ENCODE measurements at places on chromosomes 7 and 10.
A peak's percentile ranks its signal among the peaks of the same experiment; 100 is the strongest.

DNA sequence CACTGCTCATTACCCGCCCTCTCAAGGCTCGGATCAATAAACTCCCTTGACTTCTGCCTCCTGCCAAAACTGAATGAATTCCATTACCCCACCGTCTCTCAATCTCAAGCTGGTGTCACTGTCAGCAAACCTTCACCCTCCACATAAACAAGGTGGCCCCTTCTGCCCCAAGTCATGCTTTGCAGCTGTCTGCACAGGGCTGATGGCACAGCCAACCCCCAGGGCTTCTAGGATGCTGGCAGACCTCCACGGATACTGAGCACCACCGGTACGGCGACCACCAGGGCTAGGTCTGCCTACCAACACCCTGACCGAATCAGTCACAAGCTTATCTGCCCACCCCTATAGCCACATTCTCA lies 46.1 kb downstream of the PARD3 start:
- H3K4me3 ChIP-seq = peak overlapping the region; percentile 40
- no peak overlapping the region for H3K27ac ChIP-seq
- no peaks in the 10 kb centered on the region for H3K27me3 ChIP-seq

- H3K4me1 ChIP-seq = no peaks in the 10 kb centered on the region
- no peaks in the 10 kb centered on the region for H3K36me3 ChIP-seq
- peak overlapping the region; percentile 42 for H3K27ac ChIP-seq
- H3K4me3 ChIP-seq = no peak overlapping the region
- peak; percentile 17 for DNase-seq
Measured at GRCh38 chr7:131293018-131293417, 34.7 kb upstream of the MKLN1 start.

DNA sequence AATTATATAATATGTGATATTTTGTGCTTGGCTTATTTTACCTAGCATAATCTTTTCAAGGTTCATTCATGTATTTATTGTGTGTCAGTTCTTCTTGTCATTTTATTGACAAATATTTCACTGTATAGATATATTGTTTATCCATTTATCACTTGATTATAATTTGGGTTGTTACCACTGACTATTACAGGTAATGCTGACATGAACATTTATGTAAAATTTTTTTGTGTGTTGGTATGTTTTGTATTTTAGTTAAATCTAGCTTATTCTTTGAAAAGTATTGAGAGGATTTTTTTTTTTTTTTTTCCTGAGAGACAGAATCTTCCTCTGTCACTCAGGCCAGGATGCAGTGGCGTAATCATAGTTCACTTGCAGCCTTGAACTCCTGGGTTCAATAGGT lies 107.7 kb downstream of the MAPK8 start:
- no peaks in the 10 kb centered on the region for H3K4me1 ChIP-seq
- no peak overlapping the region for H3K27ac ChIP-seq
- peaks cover 8% of the 10 kb centered on the region for H3K36me3 ChIP-seq
- H3K4me3 ChIP-seq = no peak overlapping the region

DNA sequence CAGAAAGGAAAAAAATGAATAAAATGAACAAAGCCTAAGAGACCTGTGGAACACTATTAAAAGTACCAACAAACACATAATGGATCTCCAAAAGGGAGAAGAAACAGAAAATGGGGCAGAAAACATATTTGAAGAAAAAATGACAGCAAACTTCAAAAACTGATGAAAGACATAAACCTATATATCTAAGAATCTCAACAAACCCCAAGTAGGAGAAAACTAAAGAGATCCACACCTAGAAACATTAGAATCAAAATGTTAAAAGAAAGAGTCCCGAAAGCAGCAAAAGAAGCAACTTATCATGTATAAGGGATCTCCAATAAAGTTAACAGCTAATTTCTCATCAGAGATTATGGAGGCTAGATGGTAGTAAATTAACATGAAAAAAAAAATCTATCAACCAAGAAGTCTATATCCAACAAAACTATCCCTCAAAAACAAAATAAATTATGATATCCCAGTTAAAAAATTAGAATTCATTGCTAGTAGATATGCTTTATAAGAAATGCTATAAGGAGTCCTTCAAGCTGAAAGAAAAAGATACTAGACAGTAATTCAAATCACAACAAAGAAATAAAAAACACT lies 68.0 kb downstream of the DNAJC1 start:
- peaks cover 4% of the 10 kb centered on the region for H3K4me1 ChIP-seq
- H3K27me3 ChIP-seq = no peaks in the 10 kb centered on the region
- no peaks in the 10 kb centered on the region for H3K36me3 ChIP-seq
- H3K4me3 ChIP-seq = no peak overlapping the region
- no peak overlapping the region for H3K27ac ChIP-seq

- no peaks in the 10 kb centered on the region for H3K36me3 ChIP-seq
- no peaks in the 10 kb centered on the region for H3K27me3 ChIP-seq
Measured at GRCh38 chr7:104627516-104627915, 299.1 kb downstream of the LHFPL3 start.

GRCh38 chr7:65429642-65430343 lies 56.1 kb downstream of the ZNF92 start:
- H3K27ac ChIP-seq = no peak overlapping the region
- H3K4me3 ChIP-seq = no peak overlapping the region
- no peaks in the 10 kb centered on the region for H3K36me3 ChIP-seq
- H3K27me3 ChIP-seq = no peaks in the 10 kb centered on the region
- H3K4me1 ChIP-seq = no peaks in the 10 kb centered on the region
- no peak for DNase-seq

DNA sequence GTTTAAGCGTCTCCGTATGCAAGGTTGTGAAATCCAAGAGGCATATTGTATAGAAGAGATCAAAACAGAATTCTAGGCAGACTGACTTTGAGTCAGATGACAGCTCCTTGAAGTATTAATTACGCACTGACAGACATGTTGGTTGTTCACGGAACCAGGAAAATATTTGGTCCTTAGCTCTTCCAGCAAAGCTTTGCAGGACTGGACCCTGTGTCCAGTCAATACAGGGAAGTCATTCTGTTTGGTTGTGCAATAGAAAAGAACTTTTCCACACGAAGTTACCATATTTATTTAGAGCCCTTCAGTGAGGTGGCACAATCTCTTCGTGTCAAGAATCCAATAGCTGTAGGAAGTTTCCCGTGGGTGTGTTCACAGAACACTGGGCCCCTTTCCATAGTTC lies 205.3 kb downstream of the ARHGAP21 start:
- no peaks in the 10 kb centered on the region for H3K36me3 ChIP-seq
- H3K4me1 ChIP-seq = no peaks in the 10 kb centered on the region
- no peak overlapping the region for H3K27ac ChIP-seq

DNA sequence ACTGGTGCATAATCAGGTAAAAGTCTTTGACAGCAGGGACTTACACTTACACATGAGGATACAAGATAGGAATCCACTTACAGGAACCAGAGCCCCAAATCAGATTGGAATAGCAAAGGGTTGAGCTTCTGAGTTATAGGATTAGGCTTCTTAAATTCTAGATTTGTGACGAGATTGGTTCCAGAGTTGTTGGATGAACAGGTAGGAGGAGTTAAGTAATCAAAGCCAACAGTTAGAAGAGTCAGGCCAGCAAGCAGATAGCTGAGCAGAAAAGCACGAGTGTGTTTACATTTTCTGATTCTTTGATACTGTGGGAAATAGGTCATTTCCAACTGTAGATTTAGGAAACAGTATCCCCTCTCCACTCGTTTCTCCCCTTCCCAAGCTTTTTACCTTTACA lies 167.0 kb downstream of the MDFIC start:
- H3K27ac ChIP-seq = no peak overlapping the region
- H3K36me3 ChIP-seq = no peaks in the 10 kb centered on the region
- DNase-seq = no peak
- no peaks in the 10 kb centered on the region for H3K27me3 ChIP-seq
- H3K4me3 ChIP-seq = no peak overlapping the region

- DNase-seq = no peak
- no peak overlapping the region for H3K27ac ChIP-seq
- no peak overlapping the region for H3K4me3 ChIP-seq
- no peaks in the 10 kb centered on the region for H3K27me3 ChIP-seq
- no peaks in the 10 kb centered on the region for H3K36me3 ChIP-seq
- no peaks in the 10 kb centered on the region for H3K4me1 ChIP-seq
Measured at GRCh38 chr10:60957667-60958221, 13.8 kb upstream of the RHOBTB1 start.

DNA sequence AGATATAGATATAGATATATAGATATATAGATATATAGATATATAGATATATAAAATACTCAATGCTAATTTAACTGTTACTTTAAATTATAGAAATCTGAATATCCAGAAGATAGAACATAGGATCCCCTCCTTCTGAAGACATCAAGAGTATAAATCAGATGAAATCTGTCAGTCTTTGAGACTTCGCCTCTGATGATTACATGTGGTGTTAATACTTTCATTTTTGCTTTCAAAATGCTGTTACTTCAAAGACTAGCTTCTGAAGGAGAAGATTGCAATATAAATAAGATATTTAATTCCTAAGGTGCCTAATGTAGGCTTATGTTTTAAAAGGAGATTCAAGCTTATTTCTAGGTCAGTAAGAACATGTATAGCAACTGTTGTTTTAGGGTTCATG lies 180.4 kb downstream of the TSPAN12 start:
- DNase-seq = no peak
- no peaks in the 10 kb centered on the region for H3K27me3 ChIP-seq
- no peak overlapping the region for H3K27ac ChIP-seq

DNA sequence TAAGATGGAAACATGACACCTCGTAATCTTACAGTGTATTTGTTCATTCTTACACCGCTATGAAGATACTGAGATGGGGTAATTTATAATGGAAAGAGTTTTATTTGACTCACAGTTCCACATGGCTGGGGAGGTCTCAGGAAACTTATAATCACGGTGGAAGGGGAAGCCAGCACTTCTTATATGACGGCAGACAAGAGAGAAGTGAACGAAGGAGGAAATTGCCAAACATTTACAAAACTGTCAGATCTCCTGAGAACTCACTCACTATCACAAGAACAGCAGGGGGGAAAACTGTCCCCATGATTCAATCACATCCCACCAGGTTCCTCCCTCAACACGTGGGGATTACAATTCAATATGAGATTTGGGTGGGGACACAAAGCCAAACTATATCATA lies 282.3 kb downstream of the HGF start:
- no peak overlapping the region for H3K27ac ChIP-seq
- no peak overlapping the region for H3K4me3 ChIP-seq
- no peak for DNase-seq
- no peaks in the 10 kb centered on the region for H3K4me1 ChIP-seq
- H3K27me3 ChIP-seq = no peaks in the 10 kb centered on the region

GRCh38 chr10:75956624-75957023 lies 525.2 kb downstream of the LRMDA start:
- no peaks in the 10 kb centered on the region for H3K36me3 ChIP-seq
- H3K27me3 ChIP-seq = no peaks in the 10 kb centered on the region
- H3K4me1 ChIP-seq = no peaks in the 10 kb centered on the region
- no peak overlapping the region for H3K27ac ChIP-seq
- no peak overlapping the region for H3K4me3 ChIP-seq

- H3K27ac ChIP-seq = no peak overlapping the region
- no peak overlapping the region for H3K4me3 ChIP-seq
- H3K27me3 ChIP-seq = no peaks in the 10 kb centered on the region
- H3K4me1 ChIP-seq = no peaks in the 10 kb centered on the region
Measured at GRCh38 chr10:44635176-44635575, 250.3 kb upstream of the CXCL12 start.

- no peaks in the 10 kb centered on the region for H3K4me1 ChIP-seq
- H3K27ac ChIP-seq = no peak overlapping the region
- peaks cover 12% of the 10 kb centered on the region for H3K36me3 ChIP-seq
- no peak overlapping the region for H3K4me3 ChIP-seq
Measured at GRCh38 chr10:113732966-113733365, 18.5 kb upstream of the PLEKHS1 start.

DNA sequence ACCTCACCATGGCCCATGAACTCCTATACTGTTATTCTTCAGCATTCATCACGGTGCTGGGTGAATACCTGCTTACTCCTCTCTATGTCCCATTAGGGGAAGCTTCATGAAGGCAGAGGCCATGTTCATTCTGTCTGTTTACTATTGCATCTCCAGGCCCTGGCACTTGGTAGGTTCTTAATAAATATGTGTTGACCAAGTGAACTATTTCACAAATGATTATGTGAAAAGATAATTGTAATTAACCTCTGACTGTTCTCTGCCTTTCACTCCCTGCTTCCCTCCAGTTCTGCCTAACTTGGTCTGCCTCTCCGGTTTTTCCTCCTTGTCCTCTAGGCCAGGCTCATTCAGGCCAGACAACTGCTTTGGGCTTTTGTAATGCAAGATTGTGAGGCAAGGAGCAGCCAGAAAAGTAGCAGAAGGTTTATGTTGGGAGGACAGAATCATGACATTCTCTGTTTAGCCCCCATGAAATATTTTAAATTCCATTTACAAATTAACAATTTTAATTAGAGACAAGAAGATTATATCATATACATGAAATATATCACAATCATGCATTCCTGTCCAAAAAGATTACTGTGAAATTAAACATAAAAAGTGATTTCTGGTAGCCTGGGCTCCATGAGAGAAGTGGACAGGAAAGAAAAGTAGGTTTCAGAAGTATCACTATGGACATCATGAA lies 42.1 kb upstream of the PLXNA4 start:
- H3K4me3 ChIP-seq = no peak overlapping the region
- no peak for DNase-seq
- H3K27ac ChIP-seq = no peak overlapping the region
- H3K4me1 ChIP-seq = no peaks in the 10 kb centered on the region
- no peaks in the 10 kb centered on the region for H3K36me3 ChIP-seq

GRCh38 chr10:70652761-70653657 lies 19.3 kb upstream of the ADAMTS14 start:
- H3K27me3 ChIP-seq = no peaks in the 10 kb centered on the region
- H3K36me3 ChIP-seq = no peaks in the 10 kb centered on the region
- H3K4me1 ChIP-seq = peaks cover 11% of the 10 kb centered on the region
- H3K4me3 ChIP-seq = no peak overlapping the region
- no peak for DNase-seq

- H3K4me3 ChIP-seq = no peak overlapping the region
- DNase-seq = no peak
- H3K36me3 ChIP-seq = no peaks in the 10 kb centered on the region
- no peak overlapping the region for H3K27ac ChIP-seq
- no peaks in the 10 kb centered on the region for H3K4me1 ChIP-seq
- no peaks in the 10 kb centered on the region for H3K27me3 ChIP-seq
Measured at GRCh38 chr10:62459072-62459471, 84.9 kb downstream of the ZNF365 start.

DNA sequence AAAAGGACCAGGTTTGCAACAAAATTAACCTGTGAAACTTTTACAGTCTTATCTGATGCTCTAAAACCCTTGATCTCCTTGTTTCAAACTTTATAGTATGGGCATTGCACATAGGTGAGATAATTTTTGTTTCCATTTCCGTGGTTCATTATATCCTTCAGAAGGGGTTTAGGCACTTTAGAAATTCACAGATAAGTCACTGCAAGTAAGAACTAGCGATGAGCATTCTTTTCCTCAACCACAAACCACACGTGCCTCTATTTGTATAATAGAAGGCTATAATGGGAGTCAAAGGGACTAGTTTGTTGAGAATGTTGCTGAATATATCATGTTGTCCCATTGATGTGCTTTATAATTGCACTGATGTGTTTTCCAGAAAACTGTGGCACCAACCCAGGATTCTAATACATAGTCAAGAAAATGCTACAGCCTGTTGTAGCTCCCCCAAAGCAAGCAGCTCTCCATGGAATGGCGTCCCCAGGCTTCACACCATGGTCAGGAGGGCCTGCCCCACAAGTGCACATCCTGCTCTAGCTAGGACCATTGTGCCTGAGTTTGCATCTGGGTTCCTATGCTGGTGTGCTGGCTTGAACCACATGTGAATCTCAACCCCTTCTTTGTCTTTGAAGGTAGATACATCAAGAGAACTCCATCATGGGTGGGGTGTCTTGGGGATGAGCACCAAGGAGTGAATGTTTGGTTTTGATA lies 14.0 kb upstream of the ATXN7L1 start:
- H3K4me3 ChIP-seq = no peak overlapping the region
- H3K27ac ChIP-seq = no peak overlapping the region
- no peaks in the 10 kb centered on the region for H3K4me1 ChIP-seq
- H3K36me3 ChIP-seq = no peaks in the 10 kb centered on the region

Data from thoracic aorta (tissue), 2 donors.